Brain pericyte (primary cell): ENCODE measurements at places on chromosomes 13 and 19.

GRCh38 chr19:49592486-49593232, 1.7 kb downstream of the PRR12 start:
- no peak for DNase-seq

DNA sequence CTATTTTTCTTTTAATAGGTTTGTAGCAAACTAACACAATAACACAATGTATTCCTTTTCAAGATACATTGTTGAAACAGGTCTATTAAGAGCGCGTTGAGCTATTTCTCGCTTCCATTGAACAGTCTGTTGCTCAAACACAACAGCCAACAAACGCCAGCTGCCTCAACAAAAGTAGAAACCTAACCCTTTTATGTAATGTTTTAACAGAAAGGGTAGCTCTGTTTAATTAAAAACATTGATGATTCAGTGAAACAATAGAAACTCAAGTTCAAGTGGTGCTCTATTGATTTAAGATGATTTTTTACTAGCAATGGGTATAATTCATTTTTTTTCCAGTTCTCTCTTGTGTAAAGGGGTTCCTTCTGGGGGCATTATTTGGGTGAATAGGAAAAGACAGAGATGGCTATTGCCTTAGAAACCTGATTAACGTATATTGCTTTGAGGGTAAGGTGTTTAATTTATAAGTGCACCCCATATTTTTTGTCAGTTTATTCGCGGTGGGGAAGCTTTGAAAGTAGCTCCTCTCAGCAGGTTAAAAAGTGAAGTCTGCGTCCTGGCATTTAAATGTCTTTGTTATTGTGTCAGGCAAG, 14.9 kb downstream of the ZIC2 start:
- no peak for DNase-seq

- DNase-seq, result no peak
These were observed 1024.0 kb upstream of the PCDH9 start for GRCh38 chr13:68254151-68254550.

DNA sequence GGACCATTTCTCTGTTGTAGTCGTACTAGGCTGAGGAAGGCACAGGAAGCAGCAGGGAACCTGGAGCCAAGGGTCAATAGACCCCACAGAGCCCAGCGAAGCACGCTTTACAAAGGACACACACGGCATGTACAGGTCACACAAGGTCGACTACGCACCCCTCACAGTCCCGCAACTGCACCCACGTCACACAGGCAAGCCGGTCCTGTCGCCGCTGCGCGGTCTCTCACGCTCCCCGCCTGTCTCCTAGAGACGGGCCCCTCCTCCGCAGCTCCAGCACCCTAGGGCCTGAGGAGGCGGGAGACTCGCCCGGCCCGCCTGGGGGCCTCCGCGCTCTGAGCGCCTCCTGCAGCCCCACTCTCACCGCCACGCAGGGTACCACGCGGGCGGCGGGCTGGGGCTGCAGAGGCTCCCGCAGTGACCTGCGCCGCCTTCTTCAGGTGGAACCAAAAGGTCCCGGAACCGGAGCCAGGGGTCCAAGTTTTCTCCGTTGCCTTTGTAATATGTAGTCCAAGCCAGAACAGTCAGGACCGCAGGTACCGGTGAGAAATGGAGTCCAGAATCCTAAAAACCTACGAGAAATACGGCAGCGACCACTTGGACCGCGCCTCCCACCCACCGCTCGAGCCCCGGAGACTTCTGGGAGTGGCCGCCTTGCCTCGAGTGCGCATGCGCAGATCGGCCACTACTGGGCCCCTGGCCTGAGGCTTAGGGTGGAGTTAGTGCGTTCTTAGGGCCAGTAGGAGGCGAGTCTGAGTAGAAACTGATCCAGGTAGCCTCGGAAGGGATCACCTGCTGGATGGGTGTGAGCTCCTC, at the start of gene ZNF607:
ZNF607 (minus strand) TSS at position 651 of the 816 bp plus-strand sequence. CDS start 8,143 bp downstream, outside the sequence.
- peak; percentile 65 for DNase-seq

DNA sequence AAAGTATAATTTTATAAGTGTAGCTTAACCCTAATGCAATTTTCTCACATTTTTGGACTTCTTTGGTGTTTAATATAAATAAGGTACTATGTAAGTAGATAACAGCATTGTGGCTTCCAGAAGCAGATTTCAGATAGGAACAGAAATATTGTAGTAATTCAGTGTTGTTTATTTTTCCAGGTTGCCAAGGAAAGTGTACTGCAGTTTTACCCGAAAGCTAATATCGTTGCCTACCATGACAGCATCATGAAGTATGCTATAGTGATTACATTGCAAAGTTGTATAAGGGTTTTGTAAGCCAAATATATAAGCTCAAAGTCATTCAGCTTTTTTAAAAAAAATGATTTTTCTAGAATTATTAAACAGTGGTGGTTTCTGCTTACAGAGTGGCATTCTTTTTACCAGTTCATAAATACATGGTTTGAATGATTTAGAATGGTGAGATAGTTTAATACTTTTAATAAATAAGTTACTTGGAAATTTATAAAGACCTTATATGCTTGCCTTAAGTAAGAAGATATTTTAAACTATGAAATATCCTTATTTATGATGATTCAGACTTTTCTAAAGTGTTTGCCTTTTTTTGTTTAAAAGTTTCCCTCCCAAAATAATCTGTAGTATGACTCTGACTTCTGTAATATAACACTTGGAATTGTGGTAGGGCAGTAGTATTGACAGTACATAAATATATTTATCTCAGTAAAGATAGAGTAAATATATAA, 3.7 kb downstream of the UBA2 start:
- no peak for DNase-seq

- DNase-seq, result no peak
These were observed 15.8 kb upstream of the RELB start for GRCh38 chr19:44985445-44985844.

DNA sequence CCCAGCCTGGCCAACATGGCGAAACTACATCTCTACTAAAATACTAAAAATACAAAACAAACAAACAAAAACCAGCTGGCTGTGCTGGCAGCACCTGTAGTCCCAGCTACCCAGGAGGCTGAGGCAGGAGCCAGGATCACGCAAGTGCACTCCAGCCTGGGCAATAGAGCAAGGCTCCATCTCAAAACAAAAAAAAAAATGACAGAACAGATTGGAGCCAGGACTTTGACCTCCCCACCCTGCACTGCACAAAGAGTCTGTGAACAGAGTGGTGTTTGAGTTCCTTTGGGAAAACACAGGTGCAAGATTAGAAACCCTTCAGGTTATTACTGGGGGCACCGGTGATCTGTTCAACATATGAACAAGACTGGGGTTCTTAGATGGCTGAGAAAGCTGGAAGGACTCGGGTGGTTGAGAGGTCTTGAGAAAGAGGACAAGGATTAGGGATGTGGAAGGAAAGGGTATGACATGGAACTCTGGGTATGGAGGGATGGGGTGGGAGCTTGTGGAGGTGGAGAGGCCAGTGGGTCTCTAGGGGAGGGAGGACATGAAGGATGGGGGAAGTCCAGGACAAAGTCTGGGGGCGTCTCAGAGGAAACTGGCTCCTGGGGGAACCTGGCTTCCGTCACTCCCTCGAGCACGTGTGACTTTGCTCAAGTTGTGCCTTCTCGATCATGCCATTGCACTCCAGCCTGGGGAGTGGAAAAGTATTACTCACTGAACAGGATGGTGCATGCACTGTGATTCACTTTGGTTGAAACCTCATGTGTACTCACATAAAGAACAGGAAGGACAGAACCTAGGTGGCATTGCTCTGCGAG, 25.9 kb downstream of the RCN3 start:
- DNase-seq, result no peak

- DNase-seq, result no peak
These were observed 112.1 kb downstream of the ZNF737 start for GRCh38 chr19:20453425-20453935.

GRCh38 chr19:3664879-3665642, 35.2 kb downstream of the PIP5K1C start:
- no peak for DNase-seq

DNA sequence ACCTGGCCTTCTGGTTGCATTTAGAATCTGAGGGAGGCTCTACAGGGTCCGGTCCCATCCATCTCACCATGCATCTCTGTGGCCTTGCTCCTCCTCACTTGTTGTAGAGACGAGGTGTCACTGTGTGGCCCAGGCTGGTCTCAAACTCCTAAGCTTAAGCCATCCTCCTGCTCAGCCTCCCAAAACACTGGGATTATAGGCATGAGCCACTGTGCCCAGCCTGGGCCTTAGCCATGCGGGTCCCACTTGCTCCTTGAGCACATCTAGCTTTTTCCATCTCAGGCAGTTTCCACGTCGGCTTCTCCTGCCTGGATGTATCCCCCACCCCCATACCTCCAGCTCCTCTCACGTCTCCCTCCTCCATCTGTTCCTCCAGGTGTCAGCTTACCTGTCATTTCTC, 9.8 kb downstream of the ELSPBP1 start:
- no peak for DNase-seq

DNA sequence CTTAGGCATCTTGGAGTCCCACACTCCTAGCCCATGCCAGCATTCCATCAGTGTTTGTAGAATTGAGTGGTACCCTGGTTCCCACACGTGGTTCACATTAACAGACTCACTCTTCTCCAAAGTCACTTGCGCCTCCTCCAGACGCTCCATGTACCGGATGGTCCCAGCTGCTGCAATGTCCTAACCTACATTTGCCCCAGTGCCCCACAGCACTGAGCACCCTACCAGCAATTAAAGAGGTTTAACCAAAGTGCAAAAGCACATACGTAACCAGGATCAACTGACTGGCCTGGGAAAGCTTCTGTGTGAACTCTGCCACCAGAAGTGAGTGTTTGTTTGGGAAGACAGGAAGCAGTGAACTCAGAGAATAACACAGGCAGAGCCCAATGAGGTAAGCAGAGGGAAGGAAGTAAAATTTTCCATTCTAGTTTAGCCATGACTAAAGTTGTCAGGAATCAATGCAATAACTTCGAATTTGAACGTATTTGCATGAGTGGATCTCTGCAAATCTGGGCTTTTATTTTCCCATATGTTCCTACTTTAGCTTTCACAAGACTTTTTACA, 7.3 kb upstream of the MEDAG start:
- DNase-seq, result peak; percentile 96

GRCh38 chr13:110743687-110744086, 30.2 kb downstream of the ING1 start:
- no peak for DNase-seq

- DNase-seq, result no peak
These were observed 60.3 kb downstream of the SLC7A9 start for GRCh38 chr19:32809254-32809653.

- no peak for DNase-seq
These were observed 1.4 kb downstream of the BST2 start for GRCh38 chr19:17404015-17404414.

DNA sequence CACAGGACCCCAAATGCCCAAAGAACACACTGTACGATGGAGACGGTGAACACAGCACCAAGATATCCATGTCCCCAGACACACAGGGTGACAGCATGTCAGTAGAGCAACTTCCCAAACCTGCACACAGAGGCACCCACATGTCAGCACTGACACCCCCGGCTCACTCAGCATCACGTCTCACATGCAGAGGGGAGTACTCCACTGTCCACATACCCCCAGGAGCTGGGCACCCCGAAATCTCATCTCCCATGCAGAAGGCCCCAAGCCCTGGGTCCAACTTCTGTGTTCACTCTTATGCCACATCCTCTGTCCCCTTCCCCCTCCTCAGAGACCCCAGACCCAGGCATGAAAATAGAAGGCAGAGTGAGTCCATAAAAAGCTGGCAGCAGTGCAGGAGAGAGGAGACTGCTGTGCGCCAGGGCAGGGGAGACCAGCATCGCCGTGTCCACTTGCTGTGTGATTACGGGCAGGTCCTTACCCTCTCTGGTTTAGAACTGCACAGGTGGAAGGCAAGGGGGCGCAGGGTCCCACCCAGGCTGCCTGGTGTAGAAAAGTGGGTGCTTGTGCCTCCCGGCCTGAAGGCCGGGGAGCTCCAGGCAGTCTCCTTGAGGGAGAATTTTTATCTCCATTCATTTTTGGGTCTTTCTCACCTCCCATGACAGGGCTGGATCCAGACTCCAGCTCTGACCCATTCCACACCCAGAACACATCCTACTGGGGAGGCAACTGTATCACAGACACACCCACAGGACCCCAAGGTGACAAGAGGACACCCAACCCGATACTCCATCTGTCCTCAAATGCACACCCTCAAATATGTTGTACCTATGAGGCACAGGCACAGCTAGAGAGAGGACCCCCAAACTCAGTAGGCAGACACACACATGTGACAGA, 17.0 kb downstream of the ERFL start:
- no peak for DNase-seq

DNA sequence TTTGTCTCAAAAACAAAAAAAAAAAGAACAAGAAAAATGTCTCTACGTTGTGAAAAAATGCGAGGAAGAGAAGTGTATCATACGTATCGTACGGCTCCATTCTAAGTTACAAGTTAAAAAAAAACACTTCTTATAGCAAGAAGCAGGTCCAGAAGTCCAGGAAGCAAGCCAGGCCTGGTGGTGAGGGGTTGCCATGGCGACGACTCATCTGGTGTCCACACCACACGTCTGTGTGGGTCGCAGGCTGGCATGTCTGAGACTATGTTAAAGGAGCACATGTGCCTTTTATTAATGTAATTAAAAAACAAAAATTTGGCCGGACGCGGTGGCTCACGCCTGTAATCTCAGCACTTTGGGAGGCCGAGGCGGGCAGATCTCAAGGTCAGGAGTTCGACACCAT, 5.9 kb downstream of the MED16 start:
- no peak for DNase-seq

DNA sequence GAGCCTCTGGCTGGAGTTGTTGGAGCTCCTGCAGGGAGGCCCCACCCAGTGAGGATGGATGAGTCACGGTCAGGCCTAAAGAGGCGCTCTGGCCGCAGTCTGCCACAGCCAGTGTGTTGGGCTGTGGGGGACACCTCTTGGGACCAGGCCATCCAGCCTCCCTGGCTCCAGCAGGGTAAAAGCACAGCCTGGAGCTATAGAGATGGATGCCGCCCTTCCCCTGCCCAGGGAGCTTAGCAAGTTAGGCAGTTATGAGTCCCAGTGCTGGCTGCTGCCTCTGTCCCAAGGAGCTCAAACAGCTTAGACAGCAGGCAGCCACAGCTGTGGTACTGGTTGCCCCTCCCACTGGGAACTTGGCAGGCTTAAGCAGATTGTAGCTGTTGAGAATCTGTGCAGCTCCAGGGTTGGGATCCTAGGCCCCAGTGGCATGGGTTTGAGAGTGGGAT, 100.9 kb downstream of the NDFIP2 start:
- peak; percentile 16 for DNase-seq

DNA sequence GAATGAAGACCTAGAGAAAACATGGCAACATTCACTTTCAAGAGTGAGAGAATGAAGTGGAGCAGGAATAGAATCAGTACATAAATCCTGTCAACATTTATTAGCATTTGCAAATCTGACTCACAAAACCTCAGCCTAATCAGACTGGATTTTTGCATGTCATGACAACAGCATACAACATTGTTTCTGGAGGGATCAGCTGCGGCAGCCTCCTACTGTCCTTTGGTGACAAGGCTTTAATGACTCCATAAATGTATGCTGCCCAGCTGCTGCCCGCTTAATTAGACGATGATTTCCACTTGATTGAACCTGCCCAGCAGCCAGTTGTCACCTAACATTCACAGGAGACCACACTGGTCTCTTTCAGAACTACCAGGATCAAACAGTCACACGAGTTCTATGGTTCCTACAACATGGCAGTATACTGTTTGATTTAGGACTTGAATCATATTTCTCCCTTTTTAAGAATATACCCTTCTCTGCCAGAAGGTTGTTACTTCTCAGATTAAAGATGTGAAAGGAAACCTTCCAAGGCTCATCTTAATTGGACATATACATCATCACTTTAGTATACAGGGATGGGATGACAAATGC, 9.3 kb downstream of the EBPL start:
- DNase-seq, result no peak
